Esophagus muscularis mucosa (tissue), 4 donors: ENCODE measurements at places on chromosomes 1 and 21. TPM values are rescaled to one million over a fixed set of nuclear protein-coding genes. Genes with fewer than 3 reads are reported as not detected.
A peak's percentile ranks its signal among the peaks of the same experiment; 100 is the strongest.

Gene KCNT2
- 6.8 TPM for total RNA-seq

Gene PYHIN1
- not detected for total RNA-seq

Gene NLRP3
- total RNA-seq = 4.5 TPM

Gene SH3GLB1
- total RNA-seq = 64.4 TPM

Gene B4GALT3
- 26.5 TPM for total RNA-seq

Gene LCE1C
- not detected for total RNA-seq

Gene SLC5A9
- not detected for total RNA-seq

- no peaks in the 10 kb centered on the region for H3K27me3 ChIP-seq
- no peak for DNase-seq
- no peak overlapping the region for H3K27ac ChIP-seq
- H3K36me3 ChIP-seq = no peaks in the 10 kb centered on the region
These were observed 196.9 kb downstream of the TTLL7 start for GRCh38 chr1:83802023-83802422.

GRCh38 chr21:34337741-34338140 is 26.1 kb upstream of the KCNE2 start:
- no peak for DNase-seq
- H3K27ac ChIP-seq = no peak overlapping the region
- no peaks in the 10 kb centered on the region for H3K36me3 ChIP-seq
- H3K4me1 ChIP-seq = peaks cover 25% of the 10 kb centered on the region
- no peak overlapping the region for H3K4me3 ChIP-seq

- peaks cover 21% of the 10 kb centered on the region for H3K4me1 ChIP-seq
- no peaks in the 10 kb centered on the region for H3K36me3 ChIP-seq
- H3K27me3 ChIP-seq = no peaks in the 10 kb centered on the region
- H3K27ac ChIP-seq = no peak overlapping the region
These were observed 286.0 kb downstream of the VAV3 start for GRCh38 chr1:107678993-107679392.

- no peak overlapping the region for H3K27ac ChIP-seq
- H3K27me3 ChIP-seq = no peaks in the 10 kb centered on the region
- no peaks in the 10 kb centered on the region for H3K36me3 ChIP-seq
- H3K4me3 ChIP-seq = no peak overlapping the region
- no peaks in the 10 kb centered on the region for H3K4me1 ChIP-seq
These were observed 119.7 kb downstream of the HHAT start for GRCh38 chr1:210448297-210448892.

DNA sequence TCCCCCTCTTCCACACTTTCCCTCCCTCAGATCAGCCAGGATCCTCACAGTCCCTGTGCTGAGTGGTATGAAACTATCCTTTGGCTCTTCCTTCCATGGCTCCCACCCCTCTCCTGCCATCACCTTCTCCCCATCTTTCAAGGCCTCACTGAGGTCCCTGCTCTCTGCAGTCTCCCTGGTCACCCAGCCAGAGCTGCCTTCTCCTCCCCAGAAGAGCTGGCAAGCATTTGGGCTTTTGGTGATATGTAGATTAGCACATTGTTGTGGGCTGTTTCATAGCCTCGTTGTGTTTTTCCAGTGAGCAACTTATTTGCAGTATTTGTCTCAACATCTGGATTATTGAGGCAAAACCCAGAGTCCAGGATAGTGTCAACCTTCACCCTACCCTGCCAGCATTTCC is 2.2 kb downstream of the CSF1 start:
- peaks cover 56% of the 10 kb centered on the region for H3K4me1 ChIP-seq
- no peak for DNase-seq
- H3K4me3 ChIP-seq = peak overlapping the region; percentile 91
- no peaks in the 10 kb centered on the region for H3K27me3 ChIP-seq
- peaks cover 32% of the 10 kb centered on the region for H3K36me3 ChIP-seq
- H3K27ac ChIP-seq = peak overlapping the region; percentile 81

DNA sequence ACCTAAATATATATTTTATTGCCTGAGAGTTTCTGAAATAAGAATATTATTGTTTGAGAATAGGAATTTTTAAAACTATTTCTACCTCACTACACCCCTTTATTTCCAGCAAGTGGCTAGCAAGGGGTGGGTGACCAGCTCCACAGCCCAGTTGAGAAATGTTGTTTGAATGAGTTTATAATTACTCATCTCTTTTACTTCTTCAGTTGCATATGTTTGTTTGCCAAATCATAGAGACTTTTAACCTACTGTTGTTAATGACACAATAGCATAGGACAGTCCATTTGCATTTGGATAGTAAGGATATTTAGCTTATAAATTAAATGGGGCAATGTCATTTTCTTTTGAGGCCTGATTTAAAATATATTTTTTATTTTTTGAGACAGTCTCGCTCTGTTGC is 127.8 kb downstream of the NRDC start:
- H3K4me3 ChIP-seq = no peak overlapping the region
- DNase-seq = no peak
- peaks cover 33% of the 10 kb centered on the region for H3K36me3 ChIP-seq
- H3K27me3 ChIP-seq = no peaks in the 10 kb centered on the region
- H3K27ac ChIP-seq = no peak overlapping the region

DNA sequence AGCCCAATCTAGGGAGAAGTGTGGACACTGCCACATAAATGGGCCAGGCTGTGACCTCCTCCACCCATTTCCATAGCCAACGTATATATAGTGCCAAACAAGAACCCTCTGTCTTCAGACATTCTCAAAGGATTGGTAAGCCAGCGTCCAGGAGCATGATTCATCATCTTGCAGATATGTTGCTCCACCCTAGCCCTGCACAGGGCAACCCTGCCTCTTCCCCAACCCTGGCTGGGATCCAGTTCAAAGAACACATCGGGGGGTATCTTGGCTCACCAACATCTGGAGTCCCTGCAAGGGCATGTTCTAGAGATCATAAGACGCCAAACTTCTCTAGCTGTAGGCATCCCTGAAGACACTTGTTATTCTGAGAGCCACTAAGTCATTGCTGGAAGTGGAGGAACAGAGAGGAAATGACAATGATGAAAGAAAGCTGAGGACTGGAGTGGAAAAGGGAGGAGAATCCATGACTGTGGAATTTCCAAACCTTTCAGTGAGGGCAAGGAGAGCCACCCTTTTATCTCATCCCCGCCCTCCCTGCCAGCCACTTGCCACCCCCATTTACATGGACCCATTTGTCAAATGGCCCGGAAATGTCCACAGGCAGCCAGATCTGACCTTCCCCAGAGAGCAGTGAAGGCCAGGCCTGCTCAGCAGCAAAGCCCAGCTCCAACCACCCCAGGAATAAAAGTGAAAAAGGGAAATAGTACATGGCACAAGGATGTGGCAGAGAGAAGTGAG is 144.1 kb upstream of the CTTNBP2NL start:
- no peak overlapping the region for H3K4me3 ChIP-seq
- H3K27ac ChIP-seq = no peak overlapping the region
- no peak for DNase-seq
- no peaks in the 10 kb centered on the region for H3K36me3 ChIP-seq

DNA sequence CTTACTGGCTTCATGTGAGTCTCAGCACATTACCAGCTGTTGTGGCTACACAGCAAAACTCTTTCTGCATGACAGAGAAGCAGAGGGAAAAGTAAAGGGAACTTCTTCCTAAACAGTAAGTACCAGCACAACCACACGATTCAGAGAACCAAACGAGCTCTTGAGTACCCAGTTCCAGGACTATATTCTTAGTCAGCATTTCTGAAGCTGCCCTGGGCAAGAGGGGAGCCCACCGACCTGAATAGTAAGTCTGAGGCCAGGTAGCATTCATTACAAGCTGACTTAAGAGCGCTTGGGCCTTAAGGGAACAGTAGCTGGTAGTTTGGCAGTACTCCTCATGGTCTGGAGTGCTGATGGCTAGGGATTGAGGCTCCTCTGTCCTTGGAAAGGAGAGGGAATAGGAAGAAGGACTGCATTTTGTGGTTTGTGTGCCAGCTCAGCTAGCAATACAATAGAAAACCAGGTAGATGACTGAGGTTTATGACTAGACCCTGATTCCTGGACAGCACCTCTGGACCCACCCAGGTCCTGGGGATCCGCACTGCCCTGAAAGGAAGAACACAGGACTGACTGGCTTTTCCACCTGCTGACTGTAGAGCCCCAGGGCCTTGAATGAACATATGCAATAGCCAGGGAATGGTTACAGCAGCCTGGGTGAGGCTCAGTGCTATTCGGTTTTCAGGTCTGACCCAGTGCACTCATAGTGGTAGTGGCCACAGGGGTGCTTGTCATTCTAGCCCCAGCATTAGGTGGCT is 396.8 kb upstream of the PRMT6 start:
- H3K4me3 ChIP-seq = no peak overlapping the region
- DNase-seq = no peak
- no peaks in the 10 kb centered on the region for H3K36me3 ChIP-seq
- H3K27me3 ChIP-seq = no peaks in the 10 kb centered on the region
- no peaks in the 10 kb centered on the region for H3K4me1 ChIP-seq

DNA sequence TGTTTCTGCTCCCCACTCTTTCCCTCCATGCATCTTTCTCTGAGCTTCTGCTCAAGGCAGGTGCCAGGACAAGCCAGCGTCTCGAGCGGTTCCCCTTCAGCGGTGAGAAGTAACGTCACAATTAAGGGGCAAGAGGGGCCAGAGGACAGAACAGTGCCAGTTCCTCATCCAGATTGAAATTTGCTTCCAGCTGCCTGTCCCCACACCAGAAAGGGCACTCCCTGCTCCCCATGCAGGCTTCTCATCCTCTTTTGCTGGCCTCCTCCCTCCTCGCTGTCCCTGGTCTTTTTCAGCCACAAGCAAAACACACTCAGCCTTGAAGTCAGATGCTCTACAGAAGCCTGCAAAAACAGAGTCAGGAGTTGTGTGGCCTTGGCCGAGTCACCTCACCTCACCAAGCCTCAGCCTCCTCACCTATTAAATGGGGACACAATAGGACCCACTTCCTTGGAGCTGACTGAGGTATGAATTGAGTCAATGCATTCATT is 35.0 kb upstream of the ECE1 start:
- peak overlapping the region; percentile 86 for H3K27ac ChIP-seq
- DNase-seq = no peak
- H3K4me3 ChIP-seq = no peak overlapping the region
- peaks cover 92% of the 10 kb centered on the region for H3K4me1 ChIP-seq

GRCh38 chr1:52669696-52670095 is 28.5 kb downstream of the COA7 start:
- H3K4me1 ChIP-seq = no peaks in the 10 kb centered on the region
- no peak overlapping the region for H3K4me3 ChIP-seq
- no peak for DNase-seq
- no peaks in the 10 kb centered on the region for H3K36me3 ChIP-seq
- no peaks in the 10 kb centered on the region for H3K27me3 ChIP-seq

DNA sequence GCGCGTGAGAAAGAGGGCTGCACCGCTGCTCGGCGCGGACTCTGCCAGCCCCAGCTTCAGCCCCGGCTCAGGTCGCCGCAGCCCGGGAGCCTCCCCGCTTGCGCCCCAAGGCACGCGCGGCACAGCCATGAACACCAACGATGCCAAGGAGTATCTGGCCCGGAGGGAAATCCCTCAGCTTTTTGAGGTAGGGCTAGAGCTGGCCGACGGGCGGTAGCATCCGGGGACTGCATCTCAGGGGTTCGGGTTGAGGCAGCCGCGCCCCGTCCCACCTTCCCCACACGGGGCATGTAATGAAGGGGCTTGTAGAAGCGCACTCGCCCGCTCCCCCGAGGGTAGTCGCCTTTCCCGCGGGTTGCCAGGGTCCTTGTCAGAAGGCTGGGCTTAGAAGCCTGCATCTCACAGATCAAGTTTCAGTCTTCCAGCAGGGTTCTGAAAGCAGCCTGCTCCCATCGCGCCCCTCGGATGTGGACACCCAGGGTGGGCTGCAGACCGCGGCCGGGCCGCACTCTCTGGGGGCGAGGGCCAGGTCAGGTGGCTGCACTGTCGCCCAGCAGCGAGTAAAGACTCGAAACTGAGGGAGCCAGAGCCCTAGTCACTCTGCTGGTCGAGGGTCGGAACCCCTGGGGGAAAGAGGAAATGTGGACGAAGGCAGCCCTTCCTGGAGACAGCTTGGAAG is 507 bp downstream of the AK5 start:
- no peaks in the 10 kb centered on the region for H3K36me3 ChIP-seq
- no peak for DNase-seq
- H3K4me3 ChIP-seq = peak overlapping the region; percentile 71
- H3K27ac ChIP-seq = no peak overlapping the region

- H3K36me3 ChIP-seq = no peaks in the 10 kb centered on the region
- no peak for DNase-seq
- no peak overlapping the region for H3K27ac ChIP-seq
- H3K27me3 ChIP-seq = no peaks in the 10 kb centered on the region
- H3K4me3 ChIP-seq = no peak overlapping the region
These were observed 18.0 kb downstream of the RHBDL2 start for GRCh38 chr1:38923607-38924006.

- no peaks in the 10 kb centered on the region for H3K27me3 ChIP-seq
- H3K27ac ChIP-seq = no peak overlapping the region
- DNase-seq = no peak
These were observed 15.2 kb downstream of the PTPRF start for GRCh38 chr1:43545695-43546387.

DNA sequence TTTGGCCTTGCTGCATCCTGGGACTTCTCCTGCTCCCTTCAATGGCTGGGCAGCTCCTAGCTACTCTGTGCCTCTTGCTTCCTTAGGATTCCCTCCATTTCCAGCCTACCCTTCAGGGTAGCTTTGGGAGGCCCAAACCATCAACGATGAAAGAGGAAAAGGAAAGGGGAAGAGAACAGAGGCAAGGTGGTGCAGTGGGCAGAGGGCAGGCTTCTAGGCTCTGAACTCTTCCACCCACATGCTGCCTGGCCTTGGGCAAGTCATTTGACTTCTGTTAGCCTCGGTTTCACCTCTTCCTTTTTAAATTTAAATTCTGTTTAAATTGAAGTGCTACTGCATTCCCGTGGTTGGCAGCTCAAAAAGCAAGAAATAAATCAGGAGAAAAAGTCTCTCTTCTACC is 5.7 kb upstream of the PPM1J start:
- DNase-seq = no peak
- H3K27me3 ChIP-seq = peaks cover 32% of the 10 kb centered on the region
- no peak overlapping the region for H3K4me3 ChIP-seq
- H3K4me1 ChIP-seq = peaks cover 5% of the 10 kb centered on the region
- H3K27ac ChIP-seq = no peak overlapping the region

- H3K27me3 ChIP-seq = no peaks in the 10 kb centered on the region
- peak overlapping the region; percentile 11 for H3K27ac ChIP-seq
- no peak for DNase-seq
These were observed 2.0 kb upstream of the RCSD1 start for GRCh38 chr1:167627865-167628641.

GRCh38 chr1:98018074-98018473 is 97.2 kb upstream of the DPYD start:
- H3K4me3 ChIP-seq = no peak overlapping the region
- no peaks in the 10 kb centered on the region for H3K36me3 ChIP-seq
- DNase-seq = no peak
- no peaks in the 10 kb centered on the region for H3K27me3 ChIP-seq

DNA sequence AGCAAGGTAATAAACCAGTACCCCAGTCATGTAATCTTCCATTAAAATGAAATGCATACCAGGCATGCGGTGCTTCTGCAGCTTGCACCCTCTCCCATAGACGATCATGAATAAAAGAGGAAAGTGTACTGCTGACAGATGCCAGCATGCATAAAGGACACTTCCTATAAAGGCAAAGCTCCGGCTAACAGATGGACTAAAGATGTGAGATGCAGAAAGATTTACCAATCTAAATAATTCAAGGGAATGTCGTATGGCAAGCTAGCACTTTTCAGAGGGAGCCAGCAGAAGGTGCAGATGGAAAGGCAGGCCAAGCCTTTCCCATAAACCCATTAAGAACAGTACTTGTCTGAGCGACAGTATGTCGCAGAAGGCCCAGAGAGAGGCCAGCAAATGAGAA is 542.0 kb downstream of the NUF2 start:
- H3K27ac ChIP-seq = no peak overlapping the region
- no peaks in the 10 kb centered on the region for H3K4me1 ChIP-seq
- H3K36me3 ChIP-seq = no peaks in the 10 kb centered on the region
- H3K27me3 ChIP-seq = no peaks in the 10 kb centered on the region
- no peak for DNase-seq
